ENCODE measurements at places on chromosomes 2 and 18.

DNA sequence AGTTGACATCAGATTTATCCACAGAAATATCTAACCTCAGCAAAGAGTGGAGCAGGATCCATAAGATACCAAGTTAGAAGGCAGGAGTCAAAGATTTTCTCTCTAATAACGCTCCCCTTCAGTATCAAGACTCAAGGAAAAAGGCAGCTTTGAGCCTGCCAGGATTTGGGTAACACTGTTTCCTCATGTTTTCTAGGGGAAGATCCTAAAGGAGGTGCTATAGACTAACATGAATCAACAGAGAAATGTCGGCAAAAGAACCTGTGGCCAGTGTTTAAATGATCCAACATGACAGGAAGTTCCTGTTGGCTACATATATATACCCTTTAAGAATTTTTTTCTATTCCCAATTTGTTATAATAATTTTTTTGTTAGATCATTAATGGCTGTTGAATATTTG, 402.3 kb downstream of the TGIF1 start:
- no peak for DNase-seq

- DNase-seq = no peak
Observed at GRCh38 chr2:31216734-31217133, 581 bp downstream of the CAPN14 start.

DNA sequence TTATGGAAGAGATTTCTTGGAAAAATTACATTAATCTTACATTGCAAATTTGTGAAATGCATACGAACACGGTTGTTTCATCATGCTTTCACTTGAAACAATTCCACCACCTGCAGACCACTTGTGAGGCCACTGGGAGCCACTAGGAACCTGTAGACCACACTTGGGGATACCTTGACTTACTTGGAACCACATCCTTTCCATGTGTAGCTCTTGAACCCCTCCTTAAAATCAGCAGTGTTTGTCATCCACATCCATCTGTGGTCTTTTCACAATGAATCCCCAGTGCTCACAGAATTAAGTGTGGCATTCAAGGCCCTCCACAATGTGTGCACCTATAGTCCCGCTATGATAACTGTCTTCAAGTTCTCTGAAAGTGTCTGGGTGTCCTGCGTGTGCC, 350.9 kb downstream of the MYCN start:
- DNase-seq = no peak

DNA sequence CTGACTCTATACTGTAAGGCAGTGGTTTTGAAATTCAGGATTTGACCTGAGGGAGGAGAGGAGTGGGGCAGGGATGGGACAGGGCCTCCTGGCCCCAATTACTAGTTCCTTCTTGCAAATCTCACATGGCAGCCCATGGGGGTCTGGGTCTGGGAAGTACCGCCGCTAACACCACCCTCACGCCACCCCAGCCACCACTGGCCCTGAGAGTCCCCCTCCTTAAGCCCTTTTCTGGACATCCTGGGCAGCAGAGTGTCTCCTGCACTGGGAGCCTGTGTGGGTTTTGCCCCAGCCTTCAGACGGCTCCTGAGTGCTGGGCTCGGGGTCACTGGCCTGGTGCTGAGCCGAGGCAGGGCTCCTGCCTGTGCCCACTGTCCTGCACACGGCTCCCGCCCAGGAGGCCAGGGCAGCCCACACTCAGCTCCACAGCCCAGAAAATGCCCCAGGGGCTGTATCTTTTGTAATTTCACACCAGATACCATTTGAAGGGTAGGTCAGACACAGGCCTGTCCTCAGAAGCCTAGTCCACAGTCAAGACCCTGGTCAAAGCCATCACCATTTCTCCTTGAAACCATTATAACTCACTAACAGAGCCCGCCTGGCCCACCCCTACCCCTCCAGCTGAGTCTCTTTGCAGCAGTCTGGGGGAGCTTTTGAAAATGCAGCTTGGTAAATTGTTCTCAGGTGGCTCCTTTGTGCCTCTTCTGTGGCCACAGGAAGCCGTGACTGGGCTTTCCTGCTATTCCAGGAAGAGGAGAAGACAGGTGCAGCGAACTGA, 55.1 kb downstream of the CYP27C1 start:
- no peak for DNase-seq

DNA sequence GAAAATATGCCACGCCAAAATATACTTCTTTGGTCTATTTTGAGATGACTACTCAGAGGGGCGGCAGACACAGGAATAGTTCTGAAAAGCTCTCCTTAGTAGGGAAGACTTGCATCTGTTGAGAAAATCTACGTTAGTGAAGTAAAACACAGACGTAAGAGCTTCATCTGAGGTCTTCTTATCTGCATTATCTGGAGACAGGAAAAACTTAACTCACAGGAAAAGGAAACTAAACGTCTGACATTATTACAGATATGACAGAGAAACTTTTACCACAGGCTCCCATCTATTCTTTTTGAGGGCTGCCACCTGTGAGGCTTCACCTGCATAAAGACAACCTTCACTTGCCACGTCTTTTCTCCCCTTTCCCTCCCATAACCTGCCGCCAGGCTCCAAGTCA, 1295.7 kb downstream of the LRP1B start:
- DNase-seq = no peak

DNA sequence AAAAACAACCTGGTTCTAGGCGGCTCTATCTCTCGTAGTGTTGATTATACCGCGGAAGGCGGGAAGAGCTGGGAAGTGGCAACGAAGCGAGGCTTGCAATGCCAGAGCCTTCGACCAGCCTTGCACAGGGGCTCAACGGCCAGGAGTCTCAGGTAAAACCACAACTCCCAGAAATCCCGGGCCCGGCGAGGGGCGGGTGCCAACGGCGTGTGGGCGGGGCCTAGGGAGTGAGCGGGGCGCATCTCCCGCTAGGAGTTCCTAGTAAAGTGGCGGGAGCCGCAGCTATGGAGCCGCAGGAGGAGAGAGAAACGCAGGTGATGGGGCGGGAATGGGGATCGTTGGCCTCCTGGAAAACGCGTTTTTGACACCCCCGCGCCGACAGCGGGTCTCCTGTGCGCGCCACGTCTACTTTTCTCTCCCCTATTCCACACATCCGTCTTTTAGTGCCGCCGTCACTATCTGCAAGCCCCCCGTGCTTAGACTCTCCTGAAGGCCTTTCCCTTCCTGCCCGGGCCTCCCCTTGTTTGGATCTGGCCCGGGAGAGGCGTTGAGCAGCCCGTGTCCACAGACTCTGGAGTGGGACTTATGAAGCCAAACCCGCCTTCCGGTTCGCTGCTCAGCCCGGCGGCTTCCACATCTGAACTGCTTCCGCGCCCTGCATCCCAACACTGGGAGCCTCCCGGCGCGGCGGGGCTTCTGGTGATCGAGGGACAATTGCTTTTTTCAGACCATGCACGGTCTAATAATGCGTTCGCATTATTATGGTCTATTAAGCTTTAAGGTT, at the start of gene HAUS1:
HAUS1 (plus strand) TSS at position 258 of the 784 bp plus-strand sequence; CDS start at position 285, 27 bp downstream.
- peak; percentile 75 for DNase-seq

DNA sequence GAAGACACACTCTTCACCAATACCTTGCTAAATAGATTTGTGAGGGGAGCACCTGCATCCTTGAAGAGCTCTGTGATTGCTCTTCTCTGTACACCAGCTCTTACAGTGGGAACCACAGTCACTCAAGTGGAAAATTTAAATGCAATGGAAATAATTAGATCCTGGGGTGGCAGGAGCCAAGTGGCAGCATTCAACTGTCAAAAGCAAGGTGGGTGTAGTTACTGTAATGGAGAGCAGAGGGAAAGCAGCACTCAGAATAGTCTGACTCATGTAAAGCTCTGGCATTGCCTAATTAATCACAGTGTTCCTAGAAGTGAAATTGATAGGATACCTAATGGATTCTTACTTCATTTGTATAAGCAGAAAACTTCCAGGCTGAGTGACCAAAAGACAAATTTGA, 245.8 kb downstream of the KCNE4 start:
- no peak for DNase-seq

- no peak for DNase-seq
Observed at GRCh38 chr18:1488957-1489356, 584.3 kb downstream of the ADCYAP1 start.

GRCh38 chr18:59420244-59420643, 61.2 kb upstream of the LMAN1 start:
- DNase-seq = no peak

DNA sequence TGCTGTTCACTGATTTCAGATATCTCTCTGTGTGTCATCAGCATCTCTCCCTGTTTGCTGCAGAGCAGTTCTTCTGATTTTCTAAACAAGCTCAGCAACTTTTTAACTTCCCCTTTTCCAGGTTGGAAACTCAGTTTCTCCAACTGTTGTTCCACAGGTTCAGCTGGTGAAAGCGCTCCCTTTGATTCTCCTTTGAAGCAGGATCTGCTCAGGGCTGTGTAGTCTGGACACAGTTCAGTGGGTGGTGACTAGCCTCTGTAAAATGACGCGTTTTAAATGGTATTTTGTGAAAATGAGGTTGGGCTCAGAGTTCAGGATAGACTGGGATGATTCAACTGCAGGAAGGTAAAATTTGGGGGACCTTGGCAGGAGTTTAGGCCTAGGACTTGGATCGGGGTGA, 106.3 kb downstream of the TRIM43 start:
- DNase-seq = no peak

DNA sequence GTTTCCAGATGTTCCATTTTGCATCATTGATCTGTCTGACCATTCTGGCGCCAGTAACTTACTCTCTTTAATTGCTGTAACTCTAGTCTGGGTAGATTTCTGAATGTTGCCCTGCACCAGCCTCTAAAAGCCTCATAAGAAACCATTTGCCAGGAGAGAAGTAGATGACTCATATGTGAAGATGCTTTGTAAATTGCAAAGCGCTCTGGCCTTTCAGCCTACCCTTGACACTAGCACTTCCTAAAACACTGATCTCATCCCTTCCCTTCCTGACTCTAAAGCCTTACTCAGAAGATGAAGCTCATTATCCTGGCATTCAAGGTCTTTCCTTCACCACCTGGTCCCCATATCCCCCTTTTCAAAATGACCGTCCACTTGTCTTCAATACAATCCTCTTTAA, 193.2 kb upstream of the MEX3C start:
- no peak for DNase-seq

DNA sequence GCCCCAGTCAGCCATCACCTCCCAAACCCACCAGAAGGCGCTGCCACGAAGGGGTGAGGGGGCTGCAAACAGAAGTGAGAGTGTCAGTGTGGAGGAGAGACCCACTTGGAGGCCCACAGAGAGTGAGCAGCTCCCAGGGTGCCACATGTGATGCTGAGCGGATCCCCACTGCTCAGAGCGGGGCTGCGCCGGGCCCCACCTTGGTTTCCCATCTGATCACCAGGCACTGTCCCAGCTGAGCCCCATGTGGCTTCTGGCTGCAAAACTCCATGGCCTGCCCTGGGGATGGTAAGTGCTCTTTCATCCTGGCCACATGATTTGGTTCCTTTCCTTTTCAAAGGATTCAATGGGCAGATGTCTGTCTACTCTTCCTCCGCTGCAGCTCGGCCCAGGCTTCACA, 23.8 kb downstream of the SNORC start:
- DNase-seq = no peak

Measured in inflammatory macrophage treated with lipopolysaccharide for 1 hour (primary cell).